Pancreas (tissue), 10 donors: ENCODE measurements at places on chromosomes 7 and 10.
A peak's percentile ranks its signal among the peaks of the same experiment; 100 is the strongest.

DNA sequence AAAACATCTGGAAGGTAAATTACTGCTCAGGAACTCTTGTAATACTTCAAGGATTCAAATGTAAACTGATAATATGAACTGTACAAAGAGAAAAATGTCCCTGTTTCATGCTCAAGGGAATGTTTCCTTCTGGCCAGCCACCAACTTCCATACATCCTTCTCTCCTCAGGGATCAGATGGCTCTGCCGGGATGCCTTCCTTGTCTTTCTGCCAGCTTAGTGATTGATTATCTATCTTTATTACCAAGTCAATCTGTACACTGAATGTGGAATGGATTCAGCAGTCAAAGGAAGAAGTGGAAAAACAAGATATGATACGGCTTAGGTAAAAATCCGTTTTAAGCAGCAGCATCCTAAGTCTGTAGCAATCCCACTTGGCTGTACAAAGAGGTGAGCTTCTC lies 178.3 kb downstream of the PTN start:
- DNase-seq: no peak

DNA sequence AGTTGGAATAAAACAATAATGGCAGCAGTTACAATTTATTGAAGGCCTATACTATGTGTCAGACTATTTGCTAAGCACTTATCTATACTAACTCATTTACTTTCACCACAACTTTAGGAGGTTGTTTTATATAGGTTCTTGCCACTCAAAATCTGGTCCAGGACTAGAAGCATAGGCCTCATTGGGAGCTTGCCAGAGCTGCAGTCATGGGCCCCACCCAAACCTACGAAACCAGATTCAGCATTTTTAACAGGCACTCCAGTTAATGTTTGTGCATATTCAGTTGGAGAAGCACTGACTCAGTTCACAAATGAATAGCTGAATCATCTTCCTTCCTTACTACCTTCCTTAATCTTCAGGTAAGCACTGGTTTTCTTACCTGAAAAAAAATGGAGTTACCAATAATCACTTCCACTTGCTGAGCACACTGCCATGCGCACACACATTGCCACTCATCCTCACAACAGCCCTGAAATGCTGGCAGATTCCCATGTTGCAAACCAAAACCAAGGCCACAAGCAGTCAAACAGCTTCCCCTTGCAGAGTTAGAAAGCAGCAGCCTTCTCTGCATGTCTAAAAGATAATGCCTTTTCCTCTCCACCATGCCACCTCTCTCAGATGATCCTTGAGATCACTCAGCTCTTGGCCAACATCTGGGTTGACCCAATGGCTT lies 122.4 kb downstream of the SLC16A9 start:
- no peak for DNase-seq

GRCh38 chr10:63376560-63377304 lies 89.0 kb downstream of the JMJD1C start:
- no peak for DNase-seq

- no peak for DNase-seq
Observed at GRCh38 chr7:157472311-157473050, 135.7 kb downstream of the DNAJB6 start.

- no peak for DNase-seq
Observed at GRCh38 chr10:51521605-51522004, 177.8 kb downstream of the CSTF2T start.

DNA sequence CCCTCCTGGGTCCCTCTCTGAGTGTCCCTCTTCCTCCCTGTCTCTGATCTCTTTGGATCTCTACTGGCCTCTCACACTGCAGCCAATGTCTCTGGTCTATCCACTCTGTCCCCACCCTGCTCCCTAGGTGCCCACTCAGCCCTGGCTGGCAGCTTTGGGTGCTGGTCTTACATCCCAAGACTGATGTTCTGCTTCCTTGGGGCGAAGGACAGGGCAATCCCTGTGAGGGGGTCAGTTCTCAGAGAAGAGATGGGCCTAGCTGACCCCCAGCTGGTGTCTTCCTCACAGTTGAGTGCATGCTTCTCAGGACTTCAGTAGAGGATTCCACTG lies 51.7 kb upstream of the CAMK2B start:
- DNase-seq: no peak

- DNase-seq: peak; percentile 32
Observed at GRCh38 chr10:45179691-45180090, 135.7 kb downstream of the OR13A1 start.

DNA sequence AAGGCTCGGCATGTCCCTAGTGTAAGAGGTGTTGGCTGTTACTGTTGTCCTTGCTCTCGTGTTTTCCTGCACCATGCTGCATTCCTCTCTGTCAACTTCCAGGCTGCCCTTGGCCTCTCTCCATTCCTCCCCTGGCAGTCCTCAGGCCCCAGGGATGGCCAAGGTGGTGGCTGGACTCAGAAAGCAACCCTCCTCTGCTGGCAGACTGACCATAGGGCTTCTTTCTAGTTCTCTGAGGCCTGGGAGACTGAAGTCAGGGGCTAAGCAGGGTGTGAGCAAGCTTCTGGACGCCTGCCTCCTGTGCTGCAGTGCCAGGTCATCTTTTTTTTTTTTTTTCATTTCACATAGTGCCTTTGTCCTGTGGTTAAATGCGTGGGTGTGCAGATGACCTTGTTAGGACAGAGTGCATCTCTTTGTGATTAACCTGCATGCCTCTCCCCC lies 72.0 kb downstream of the GOLGA7B start:
- no peak for DNase-seq

- DNase-seq: no peak
Observed at GRCh38 chr7:67309764-67310549, 313.3 kb downstream of the TYW1 start.

- no peak for DNase-seq
Observed at GRCh38 chr7:142714375-142714774, 34.9 kb upstream of the PRSS1 start.

DNA sequence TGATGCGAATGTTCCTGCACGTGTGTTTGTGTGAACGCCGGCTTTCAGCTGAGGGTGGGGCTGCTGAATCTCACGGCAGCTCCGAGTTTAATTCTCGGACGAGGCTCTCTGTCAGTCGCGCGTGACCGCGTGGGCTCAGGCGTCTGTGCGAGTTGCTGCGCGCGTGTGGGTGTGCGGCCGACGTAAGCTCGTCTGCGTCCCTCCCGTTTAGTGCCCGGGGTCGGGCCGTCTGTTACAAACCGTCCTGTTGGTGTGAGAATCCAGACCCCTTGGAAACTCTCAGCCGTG lies 41.6 kb upstream of the CFAP46 start:
- no peak for DNase-seq

DNA sequence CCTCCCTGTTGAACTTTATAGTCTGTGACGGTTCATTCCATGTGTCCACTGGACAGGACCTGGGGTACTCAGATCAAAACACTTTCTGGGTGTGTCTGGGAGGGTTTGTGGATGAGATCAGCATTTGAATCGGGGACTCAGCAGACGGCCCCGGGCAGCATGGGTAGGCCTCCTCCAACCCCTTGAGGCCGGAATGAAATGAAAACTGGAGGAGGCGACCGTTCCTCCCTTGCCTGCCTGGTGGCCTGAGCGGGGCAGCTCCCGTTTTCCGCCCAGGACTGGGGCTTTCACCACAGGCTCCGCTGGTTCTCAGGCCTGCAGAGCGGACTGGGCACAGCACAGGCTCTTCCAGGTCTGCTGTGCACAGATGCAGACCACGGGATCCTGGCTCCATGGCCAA lies 247.7 kb downstream of the MAD1L1 start:
- DNase-seq: no peak

DNA sequence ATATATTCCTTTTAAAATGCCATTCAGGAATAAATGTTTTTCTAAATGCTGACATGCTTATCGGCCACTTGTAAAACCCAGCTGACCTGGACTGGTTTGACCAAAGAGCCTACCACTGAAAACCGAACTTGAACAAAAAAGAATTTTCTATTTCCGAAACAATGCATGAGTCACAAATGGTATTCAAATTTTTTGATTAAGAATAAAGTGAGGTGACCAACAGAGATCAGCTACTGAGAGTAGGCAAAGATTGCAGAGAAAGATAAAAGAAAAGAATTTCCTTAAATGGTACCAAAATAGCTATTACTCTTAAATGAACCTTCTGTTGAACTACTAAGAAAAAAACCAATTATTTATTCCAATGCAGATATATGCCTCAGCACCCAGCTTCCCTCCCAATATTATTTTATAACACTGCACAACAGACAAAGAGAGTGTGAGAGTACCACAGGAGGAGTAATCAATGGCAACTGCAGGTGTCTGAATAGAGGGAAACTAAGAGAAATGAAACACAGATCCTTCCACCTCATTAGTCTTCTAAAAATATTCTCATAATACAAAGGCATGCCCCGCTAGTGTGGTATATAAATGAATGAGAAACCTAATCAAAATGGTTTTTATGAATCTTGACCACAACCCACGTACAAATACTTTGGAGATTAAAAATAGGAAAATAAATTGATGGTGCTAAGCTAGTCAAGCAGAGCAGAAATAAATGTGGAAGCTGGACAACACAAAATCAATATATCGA lies 20.1 kb downstream of the OSBPL3 start:
- DNase-seq: no peak

- DNase-seq: no peak
Observed at GRCh38 chr7:24029068-24029467, 254.9 kb upstream of the NPY start.

- no peak for DNase-seq
Observed at GRCh38 chr7:112021379-112022044, 184.7 kb downstream of the DOCK4 start.

DNA sequence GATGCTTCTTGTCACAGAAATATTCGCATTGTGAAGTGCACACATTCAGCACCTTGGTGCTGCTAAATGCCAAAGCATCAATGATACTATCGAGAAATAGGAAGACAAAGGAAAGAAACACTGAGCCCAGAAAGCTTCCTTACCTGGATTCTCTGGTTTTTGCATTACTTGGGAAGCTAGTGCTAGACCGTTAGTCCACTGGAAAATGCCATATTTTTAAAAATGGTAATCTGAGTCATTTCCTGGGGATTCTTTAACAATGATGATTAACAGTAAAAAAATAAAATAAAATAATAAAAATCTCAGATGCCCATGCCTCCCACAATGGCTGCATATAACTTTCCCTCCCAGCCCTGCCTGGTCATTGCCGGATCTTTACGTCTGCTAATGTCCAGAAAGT lies 420.1 kb upstream of the MGMT start:
- no peak for DNase-seq

GRCh38 chr7:158707610-158708009 lies 3.0 kb upstream of the NCAPG2 start:
- DNase-seq: no peak

- no peak for DNase-seq
Observed at GRCh38 chr7:69966766-69967591, 368.7 kb downstream of the AUTS2 start.

- no peak for DNase-seq
Observed at GRCh38 chr7:12728192-12728538, 40.7 kb downstream of the ARL4A start.

DNA sequence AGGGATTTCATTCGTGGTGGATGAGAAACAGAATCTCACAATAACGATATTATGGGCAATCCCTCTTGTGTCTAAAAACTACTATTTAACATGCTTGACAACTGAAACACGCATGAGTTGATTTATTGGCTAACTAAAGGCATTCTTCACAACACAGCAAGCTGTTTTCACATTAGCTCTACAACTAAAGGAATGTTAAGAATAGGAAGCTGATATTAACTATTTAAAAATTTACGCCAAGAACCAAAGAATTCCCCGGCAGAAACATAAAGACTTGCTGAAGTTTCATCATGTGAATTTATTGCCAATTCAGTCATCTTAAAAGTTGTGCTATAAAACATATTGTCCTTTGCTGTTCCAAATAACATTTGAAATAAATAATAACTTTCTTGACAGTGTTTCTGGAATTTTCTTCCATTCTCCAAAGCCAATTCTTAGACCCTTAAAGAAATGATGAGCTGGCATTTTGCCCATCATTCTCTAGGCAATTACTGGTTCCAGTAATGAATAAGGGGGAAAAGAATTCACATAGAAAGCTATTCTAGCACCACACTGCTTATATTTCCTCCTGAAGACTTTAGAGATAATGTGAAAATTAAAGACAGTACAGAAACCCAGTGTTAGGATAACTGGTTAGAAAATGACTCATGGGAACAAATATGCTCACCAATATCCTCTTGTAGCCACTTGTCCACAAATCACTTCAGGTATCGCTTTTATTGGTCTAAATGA lies 233.1 kb downstream of the PARD3 start:
- DNase-seq: no peak

- DNase-seq: no peak
Observed at GRCh38 chr10:120478386-120478785, 21.4 kb downstream of the PLPP4 start.

DNA sequence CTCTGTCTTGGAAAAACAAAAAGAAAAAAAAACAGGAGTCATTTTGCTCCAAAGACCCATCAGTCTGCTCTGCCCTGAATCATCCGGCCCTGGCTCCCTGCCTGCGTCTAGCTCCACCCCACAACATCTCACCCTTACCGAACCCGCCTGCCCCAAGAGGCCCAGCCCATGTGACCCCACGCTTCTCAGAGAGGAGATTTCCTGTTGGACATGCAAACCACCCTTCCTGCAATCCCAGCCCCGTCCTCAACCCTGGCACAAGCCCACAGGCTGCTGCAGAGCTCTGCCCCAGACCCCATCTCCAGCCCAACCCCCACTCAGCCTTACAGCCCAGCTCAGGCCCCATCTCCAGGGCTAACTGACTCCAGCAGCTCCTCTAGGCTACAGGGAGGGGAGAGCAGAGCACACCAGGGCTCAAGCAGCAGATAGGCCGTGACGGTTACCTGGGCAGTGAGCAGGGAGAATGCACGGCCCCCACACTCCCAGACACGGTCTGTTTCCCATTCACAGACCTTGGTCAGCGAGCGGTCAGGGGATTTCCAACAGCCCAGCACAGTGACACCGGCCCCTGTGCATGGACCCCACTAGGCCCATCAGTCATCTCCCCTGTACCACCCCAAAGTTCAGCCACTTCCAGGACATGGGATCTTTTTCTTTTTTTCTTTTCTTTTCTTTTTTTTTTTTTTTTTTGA lies 69.9 kb upstream of the GTF2I start:
- peak; percentile 40 for DNase-seq

- DNase-seq: no peak
Observed at GRCh38 chr7:26153241-26153822, 1.3 kb downstream of the NFE2L3 start.

DNA sequence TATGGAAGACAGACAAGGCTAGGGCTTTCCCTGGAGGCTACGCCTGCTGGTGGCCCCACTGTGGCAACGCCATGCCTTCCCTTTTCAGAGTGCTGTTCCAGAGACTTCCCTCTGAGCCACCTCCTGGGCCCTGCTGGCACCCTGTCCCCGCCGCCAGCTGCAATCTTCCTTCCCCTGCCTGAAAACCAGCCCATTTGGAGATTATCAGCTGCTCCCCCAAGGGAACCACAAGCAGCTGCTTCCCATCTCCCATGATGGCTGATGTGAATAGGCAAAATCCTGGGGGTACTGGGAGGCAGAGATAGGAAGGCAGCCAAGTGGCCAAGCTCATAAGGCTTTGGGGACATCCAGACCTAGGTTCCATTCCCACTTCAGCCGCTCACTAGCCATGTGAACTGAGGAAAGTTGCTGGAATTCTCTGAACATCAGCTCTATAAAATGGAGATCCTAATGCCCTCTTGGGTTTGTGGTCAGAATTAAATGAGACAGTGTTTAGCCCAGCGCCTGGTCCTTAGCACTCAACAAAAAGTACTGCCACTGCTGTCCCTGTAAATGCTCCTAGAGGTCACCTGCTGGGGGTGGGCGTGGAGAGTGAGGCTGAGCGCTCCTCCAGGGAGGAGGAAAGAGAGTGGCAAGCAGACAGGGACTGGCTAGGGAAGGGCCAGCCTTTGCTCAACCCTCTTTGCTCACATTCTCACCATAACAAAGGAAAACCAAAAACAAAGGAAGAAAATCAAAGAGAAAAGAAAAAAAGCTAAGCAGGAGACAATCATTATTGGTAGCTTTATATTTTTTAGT lies 5.9 kb downstream of the TSPAN33 start:
- no peak for DNase-seq
